ENCODE measurements at places on chromosomes 2 and 18.

DNA sequence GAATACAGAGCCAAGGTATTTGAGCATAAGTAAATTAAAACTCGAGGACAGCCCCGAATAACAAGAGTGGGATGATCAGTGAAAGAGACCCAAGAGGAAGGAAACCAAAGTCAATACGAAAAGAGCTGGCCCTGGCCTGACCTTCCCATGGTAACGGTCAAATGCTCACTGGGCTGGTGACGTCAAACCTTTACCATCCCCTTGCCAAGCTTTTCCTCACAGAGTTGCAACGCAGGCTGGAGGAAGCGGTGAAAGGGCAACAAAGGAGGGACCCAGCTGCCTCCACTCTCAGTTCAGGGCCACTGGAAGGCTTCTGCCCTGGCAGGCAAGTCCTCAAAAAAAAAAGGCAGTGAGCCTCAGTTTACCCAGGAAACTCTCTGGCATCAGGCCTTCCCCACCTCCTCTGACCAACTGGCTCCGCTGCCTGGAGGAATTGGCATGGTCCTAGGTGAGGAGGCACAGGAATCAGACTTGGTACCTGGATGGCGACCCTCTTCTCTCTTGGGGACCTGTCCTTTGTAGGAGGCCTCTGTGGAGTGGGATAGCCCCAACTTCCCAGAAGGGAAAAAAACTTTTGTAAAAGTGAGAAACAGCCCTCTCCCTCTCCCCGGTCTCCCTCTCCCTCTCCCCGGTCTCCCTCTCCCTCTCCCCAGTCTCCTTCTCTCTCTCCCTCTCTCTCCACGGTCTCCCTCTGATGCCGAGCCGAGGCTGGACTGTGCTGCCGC, 212.4 kb downstream of the ANAPC1 start:
- no peak for DNase-seq

GRCh38 chr2:209519271-209519670, 95.4 kb downstream of the MAP2 start:
- DNase-seq, result no peak

GRCh38 chr18:47680488-47680887, 250.0 kb downstream of the SMAD2 start:
- DNase-seq, result no peak

DNA sequence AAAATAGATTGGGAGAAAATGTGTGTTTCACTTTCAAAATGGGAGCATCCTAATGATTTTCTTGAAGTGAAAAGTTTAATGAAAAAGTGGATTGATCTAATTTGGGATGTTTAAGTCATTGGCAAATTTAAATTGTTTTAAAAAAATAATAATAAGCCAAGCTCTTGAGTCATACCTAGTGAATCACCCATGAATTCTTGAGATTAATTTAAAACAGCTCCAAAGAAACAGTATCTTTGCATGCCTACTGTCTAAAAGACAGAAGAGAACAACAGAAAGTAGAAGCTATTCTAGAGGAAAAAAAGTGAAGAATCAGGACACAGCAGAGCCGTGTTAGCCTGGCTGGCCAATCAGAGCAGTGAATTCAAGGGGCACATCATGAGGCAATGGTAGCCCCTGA, 7.7 kb downstream of the ACVR1C start:
- no peak for DNase-seq

GRCh38 chr2:218074031-218074430, 5.0 kb downstream of the RUFY4 start:
- DNase-seq, result no peak

DNA sequence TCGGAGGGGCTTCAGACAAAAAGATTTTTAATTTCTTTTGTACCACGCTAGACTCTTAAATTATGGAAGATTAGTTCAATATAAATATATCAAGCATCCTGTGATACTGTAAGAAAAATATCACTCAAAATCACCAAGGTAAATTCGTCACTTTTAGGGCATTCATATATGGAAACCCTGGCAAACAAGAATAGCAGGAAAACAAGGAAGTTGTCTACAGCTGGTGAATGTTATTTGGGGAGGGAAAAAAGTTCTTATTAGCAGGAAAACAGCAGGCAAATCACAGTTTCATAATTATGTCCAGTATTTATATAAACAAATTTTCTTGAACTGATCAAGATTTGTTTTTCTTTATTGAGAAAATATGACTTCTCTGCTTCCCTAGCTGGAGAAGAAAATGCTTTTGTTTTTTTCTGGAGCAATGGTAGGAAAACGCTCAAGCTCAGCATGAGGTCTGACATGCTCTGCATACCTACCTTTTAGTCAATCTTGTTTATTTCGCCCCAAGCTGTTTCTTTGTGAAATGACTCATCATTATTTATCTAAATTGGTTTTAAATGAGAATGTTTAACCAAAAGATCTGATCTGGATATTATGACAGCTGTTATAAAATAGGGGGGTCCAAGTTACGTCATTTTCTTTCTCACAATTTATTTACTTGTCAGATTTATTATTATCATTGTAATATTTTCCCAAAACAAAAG, 14.7 kb downstream of the LINC00305 start:
- no peak for DNase-seq

- no peak for DNase-seq
Measured at GRCh38 chr2:80621656-80622055, 317.1 kb upstream of the LRRTM1 start.

- DNase-seq, result no peak
Measured at GRCh38 chr2:237653776-237654558, 26.6 kb downstream of the LRRFIP1 start.

DNA sequence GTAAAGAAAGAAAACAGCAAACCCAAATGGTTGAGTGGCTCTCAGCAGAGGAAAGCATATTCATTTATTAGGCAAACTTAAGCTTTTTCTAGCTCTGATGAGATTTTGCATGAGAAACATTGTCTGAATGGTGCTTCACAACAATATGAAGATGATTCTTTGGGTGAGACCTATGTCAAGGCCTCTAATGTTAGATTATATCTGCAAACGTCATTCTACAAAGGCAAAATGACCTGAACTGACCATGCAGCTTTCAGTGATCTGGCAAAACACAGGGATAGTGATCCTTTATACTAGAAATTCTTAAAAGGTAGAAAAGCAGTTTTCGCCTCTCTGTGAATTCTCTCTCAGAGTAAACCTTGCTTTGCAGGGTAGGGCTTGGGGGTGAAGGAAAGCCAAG, 11.7 kb downstream of the RHBDD1 start:
- DNase-seq, result no peak

- DNase-seq, result no peak
Measured at GRCh38 chr2:41972819-41973218, 75.0 kb upstream of the PKDCC start.

DNA sequence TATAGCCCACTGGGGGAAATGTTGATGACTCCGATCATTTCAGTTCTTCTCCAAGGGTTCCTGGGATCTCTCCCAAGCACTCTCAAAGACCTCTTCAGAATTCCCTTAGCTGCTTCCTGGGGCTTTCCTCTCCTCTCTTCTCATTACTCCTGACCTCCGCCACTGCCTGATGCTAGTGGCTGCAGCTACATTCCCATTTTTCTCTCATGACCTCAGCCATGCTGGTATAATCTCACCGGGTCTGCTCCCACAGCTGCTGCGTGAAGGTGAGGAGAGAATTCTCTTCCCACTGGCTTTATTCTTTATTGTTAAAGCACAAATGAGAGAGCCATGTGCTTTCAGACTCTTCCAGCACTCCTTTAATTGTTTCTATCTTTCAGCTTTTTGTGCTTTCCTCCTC, 312.0 kb upstream of the ETAA1 start:
- no peak for DNase-seq

GRCh38 chr2:167196461-167197252, 308.4 kb downstream of the XIRP2 start:
- no peak for DNase-seq

DNA sequence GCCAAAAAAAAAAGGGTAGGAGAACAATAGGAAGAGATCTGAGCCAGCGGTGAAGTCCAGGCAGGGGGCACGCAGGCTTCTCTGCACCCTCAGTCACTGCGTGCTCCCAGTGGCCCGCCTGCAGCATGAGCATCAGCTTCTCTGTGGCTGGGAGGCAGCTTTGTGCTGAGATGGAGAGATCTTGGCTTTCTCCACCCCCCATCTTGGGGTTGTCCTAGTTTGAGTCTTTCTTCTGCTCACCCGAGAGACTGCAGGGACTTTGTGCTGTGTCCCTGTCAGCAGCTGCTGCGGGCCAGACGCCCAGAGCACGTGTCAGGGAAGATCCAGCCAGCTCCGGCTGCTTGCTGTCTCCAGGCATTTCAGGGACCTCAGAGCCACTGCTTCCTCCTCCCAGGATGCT, 20.3 kb downstream of the TRAPPC12 start:
- no peak for DNase-seq

DNA sequence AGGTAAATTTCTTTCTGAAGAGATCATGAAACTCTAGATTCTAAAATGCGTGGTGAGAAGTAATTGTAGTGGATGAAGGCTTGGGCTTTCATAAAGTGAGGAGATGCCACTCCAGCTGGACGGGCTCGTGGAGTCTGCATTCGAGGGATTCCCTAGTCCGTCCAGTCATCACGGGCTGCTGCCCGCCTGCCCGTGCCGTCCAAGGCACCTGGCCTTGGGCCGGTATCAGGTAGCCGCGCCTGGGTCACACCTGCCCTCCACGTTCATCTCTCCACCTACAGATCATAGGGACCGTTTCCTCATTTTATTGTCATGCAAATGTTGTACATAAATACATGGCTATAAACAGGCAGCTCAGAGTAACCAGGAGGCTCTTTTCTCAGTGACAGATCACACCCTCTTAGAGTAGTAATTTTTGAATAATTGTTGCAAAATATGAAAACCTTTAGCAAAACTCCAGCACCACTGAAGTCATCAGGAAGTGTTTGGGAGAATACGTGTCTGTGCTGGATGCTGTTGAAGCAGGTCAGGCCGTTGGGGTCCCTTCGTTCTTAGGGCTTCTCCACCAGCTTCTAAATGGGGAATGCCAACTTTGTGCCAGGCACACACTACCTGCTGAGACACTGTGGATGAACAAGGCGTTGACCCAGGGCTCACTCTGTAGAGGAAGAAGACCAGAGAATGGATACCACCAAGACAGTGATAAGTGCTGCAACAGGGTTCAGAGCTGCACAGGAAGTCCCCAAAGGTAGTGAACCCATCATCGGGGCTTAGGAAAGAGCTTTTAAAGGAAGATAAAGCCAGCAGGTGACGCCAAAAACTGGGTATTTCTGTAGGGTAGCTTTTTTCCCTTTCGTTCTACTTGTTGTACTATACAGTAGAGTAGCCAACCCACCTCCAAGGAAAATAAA, 112.5 kb downstream of the FAM210A start:
- no peak for DNase-seq

GRCh38 chr2:152175012-152175367, 573 bp downstream of the STAM2 start:
- no peak for DNase-seq

DNA sequence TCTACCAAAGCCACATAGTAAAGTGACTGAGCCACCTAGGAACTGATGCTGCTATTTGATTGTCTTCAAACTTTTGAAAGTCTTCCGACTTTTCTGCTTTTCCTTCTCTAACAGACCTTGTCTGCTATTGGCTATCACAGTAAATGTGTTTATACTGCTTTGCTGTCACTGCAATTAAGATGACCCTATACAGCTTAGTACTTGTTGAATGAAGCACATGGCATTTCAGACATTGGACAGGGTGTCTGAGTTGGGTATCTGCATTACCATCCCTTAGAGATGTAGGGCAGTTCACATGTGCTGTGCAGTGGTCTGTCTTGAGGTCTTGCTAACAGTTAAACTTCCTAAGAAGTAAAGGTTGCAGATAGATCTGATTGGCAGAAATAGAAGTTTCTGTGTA, 3.6 kb downstream of the WDR43 start:
- DNase-seq, result no peak

- DNase-seq, result no peak
Measured at GRCh38 chr2:199462347-199462955, 4.7 kb upstream of the SATB2 start.

DNA sequence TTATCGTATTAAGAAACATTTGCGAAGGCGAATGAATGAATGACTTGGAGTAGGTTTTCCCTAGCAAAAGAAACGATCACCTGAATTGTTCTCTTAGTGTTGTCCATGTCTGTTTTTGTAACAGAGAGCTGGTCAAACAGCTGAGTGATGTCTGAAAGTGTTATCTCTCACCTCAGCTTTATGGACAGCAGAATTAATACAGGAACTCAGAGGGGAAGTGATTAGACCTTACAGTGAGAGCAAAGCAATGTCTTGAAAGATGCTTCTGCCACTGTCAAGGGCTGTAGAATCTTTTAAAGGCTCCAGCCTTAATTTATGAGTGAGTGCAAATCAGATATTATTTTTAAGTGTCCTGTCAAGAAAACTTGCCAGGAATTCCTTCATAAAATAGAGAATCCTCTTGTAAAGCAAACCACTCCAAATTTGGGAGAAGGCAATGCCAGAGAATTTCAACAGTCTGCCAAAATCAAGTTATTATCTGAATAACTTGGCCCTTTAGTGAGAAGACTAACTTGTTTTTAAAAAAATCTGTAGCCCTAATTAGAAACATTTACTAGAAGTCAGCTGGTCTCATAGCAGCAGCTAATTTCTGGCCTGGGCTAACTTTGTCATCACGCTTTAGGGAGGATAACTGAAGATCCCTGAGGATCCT, 60.7 kb downstream of the CDC42EP3 start:
- DNase-seq, result no peak

GRCh38 chr2:137886083-137886831, 78.0 kb upstream of the HNMT start:
- no peak for DNase-seq

DNA sequence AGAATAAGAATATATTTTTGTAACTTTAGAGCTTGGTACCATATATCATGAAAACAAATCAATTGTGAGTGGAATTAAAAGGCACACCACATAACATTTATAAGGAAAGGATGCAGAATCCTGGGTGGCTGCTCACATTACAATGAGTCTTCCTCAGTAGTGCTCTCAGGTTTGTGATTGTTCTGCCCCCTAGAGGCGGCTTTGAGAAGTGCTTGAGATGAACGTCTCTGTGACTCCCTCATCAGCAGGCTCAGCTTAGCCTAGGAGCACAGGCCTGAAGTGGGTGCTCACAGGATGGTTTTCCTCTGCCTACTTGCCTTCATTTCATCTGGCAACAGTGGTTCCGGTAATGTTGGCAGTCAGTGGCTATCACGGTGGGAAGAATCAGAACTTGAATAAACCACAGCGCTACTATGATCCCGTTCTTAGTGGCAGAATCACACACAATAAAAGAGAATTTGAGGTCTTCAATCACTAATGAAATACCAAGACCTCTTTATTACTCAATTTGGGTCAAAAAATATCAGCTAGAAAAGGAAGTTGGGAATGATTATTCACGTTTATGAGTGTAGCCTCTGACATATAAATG, 38.1 kb upstream of the B4GALT6 start:
- peak; percentile 40 for DNase-seq

DNA sequence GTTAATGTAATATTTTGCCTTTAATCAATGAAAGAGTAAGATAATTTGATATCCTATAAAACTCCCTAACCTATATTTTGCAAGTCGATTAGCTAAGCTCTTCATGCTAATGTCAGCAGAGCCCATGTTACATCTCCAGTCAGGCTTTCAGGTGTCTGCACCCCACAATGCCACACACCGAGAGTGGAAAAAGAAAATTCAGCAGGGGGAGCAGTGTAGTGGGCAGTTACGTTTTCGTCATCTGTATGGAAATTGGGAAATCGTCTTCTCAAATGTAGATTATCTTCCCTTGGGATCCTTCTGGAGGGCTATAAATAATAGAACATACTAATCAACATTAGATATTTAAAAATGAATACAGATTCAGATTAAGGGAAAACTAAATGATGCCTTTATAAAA, 66.3 kb downstream of the BCL11A start:
- no peak for DNase-seq

- no peak for DNase-seq
Measured at GRCh38 chr18:57775937-57776336, 27.2 kb downstream of the ATP8B1 start.

GRCh38 chr2:231581328-231581727, 11.3 kb upstream of the TEX44 start:
- no peak for DNase-seq

All from activated naive CD4-positive, alpha-beta T cell (primary cell).